Common myeloid progenitor, CD34-positive (primary cell): ENCODE measurements at places on chromosomes 7 and 10.
A peak's percentile ranks its signal among the peaks of the same experiment; 100 is the strongest.

GRCh38 chr7:2028733-2029132 is 204.0 kb downstream of the MAD1L1 start:
- no peak for DNase-seq

GRCh38 chr7:107931740-107932515 is 40.9 kb downstream of the DLD start:
- peak; percentile 36 for DNase-seq

- DNase-seq = peak; percentile 79
Observed at GRCh38 chr10:33193057-33193700, 141.3 kb downstream of the NRP1 start.

- DNase-seq = no peak
Observed at GRCh38 chr10:11875494-11876281, 52.5 kb downstream of the PROSER2 start.

DNA sequence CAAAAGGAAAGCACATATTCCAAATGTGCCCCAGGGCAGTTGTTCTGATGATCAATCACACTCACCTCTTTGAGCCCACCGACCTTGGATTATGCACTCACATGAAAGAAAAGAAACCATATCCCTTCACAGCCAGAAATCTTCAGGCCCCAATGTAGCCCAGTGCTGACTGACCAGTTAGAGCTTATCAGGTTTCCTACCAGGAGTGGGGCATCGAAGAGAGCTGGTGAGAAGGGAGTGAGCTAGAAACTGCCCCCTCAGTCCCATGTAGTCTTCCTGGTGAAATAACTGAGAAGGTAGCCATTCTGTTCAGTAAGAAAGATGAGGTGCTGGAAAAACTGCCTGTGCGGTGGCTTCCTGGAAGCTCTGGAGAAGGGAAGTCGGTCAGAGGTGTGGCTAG is 32.2 kb downstream of the NRCAM start:
- no peak for DNase-seq

- DNase-seq = peak; percentile 37
Observed at GRCh38 chr10:88728107-88728763, 22.2 kb downstream of the LIPK start.

DNA sequence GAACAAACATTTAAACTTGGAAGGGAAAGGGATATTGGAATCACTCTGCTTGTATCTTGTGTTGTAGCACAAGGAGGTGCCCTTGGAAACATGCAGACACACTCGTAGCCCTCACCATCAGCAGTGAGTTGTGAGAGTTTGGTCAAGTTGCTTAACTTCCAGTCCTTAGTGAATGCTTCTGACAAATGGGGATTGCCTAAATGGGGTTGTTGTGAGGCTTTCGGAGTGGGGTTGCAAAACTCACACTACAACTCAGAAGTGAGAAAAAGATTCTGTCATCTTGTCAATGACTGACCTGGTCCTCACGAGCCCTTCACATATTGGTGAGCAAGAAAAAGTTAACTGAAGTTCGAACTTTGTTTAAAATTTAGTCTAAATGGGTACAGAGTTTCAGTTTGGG is 29.0 kb upstream of the GSDME start:
- DNase-seq = no peak

DNA sequence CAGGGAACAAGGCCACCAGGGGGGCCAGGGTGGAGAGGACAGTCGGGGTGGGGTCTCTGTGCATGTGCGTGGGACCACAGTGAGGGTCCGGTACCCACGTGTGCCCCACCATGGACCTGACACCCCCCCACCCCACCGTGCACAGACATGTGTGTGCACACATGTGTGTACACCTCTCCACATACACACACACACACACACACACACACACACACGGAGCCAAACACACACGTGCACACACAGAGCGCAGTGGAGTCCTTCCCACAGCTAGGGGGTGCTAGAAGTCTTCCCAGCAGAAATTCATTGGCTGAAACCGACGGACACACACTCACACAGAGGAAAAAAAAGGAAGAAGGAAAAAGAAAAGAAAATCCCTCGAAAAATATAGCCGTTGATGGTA is 42.8 kb upstream of the GNA12 start:
- peak; percentile 82 for DNase-seq

- no peak for DNase-seq
Observed at GRCh38 chr7:125382401-125382800, 452.8 kb upstream of the POT1 start.

DNA sequence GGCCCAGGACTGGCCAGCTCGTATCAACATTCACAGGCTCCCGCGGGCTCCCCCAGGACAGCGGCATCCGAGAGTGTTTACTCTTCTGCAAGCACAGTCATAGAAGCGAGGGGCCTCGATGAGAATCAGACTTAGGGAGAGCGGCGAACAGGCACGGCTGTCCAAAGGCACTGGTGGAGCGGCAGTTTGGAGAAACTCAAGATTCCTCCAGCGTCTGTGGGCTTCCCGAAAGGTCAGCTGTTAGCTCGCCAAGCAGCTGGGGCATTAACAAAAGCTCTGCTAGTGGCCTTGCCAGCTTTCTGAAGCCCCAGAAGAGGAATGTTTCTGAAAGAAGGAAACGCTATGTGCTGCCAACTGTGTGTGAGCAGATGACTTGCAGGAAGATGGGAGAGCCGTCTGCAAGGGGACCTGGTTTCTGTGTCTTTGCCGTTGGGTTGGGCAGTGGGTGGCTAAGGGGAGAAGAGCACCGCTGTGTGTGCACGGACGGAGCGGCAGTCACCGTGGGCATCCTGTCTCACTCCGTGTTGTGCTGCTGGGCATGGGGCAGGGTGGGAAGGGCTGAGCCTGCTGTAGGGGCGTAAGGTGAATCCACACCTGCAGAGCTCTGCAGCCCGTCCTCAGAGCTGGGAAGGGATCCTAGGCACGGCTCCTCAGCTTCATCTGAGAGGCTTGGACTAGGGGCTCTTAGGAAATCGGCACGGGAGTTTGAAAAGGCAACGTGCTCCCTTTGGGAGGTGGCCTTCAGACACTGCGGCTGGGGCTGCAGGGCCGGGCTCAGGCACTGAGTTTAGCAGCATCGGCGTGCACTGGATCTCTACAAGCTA is 42.1 kb downstream of the AMZ1 start:
- DNase-seq = no peak

DNA sequence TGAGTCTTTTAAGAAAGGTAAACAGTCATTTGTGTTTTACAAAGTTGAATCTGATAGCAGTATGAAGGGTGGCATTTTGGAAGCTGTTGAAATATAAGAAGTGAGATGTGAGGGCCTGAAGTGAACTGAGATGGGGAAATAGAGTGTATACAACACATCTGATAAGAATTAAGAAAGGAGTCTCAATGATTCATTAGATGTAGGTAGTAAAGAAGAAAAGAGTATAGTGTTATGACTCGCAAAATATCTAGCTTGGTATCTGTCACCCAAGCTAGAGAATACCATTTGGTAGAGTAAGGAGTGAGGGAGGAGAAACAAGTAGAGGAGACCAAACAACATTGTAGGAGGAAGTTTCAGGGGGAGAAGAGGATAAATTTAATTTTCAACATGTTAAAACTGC is 5.3 kb downstream of the PTPN12 start:
- DNase-seq = no peak

DNA sequence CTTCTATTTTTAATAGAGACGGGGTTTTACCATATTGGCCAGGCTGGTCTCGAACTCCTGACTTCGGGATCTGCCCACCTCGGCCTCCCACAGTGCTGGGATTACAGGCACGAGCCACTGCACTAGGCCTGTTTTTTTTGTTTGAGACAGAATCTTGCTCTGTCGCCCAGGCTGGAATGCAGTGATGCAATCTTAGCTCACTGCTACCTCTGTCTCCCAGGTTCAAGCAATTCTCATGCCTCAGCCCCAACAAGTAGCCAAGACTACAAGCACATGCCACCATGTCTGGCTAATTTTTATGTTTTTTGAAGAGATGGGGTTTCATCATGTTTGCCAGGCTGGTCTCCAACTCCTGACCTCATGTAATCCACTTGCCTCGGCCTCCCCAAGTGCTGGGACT is 73.7 kb downstream of the TYW1B start:
- no peak for DNase-seq

DNA sequence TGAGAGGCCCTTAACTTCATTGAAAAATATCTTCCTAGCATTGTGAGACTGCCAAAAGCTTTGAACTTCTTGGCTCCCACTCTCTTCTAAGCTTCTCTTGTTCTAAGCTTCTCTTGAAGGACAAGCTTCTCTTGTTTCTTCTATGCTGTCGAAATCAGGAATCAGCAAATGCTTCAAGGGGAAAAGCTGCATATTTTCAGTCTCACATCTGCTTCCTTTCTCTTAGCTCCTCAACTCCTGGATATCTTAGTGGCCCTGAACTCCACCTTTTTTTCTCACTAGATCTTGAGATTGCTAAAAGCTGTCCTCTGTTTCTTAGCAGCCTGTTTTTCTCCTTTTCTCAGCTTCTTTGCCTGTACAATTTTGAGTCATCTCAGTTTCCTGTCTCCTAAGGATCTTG is 73.0 kb downstream of the NEUROD6 start:
- no peak for DNase-seq

- DNase-seq = no peak
Observed at GRCh38 chr7:117875566-117875965, 2.3 kb upstream of the CTTNBP2 start.

DNA sequence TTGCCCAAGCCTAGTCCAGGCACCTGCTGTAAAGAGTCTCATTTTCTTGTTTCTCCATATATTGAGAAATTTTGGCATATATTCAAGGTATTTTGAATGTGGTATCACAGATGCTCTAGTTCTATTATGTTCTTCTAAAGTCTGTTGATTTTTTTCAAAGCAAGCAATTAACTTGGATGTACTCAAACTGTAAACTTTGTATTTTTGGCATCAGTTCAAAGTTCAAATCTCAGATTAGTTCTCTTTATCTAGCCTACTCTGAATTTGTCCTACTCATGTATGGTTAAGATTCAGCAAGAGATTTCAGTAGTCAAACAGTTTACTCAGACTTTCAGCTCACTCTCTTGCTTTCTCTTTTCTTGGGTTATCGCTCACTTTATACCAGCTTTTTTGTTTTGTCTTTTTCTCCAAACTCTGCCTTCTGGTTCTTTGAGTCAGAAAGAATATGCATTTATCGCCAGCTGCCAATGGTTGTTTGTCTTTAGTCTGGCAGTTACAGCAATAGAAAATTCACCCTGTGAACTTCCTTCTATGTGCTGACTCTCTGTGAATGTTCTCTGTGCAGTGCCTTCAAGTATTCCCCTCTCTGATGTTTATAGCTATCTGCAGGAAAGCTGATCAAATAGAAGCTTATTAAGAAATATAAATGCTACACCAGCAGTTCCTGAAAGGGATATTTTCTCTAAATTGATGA is 56.0 kb downstream of the ANKRD7 start:
- no peak for DNase-seq

- no peak for DNase-seq
Observed at GRCh38 chr10:89589101-89589720, 53.8 kb upstream of the SLC16A12 start.

- no peak for DNase-seq
Observed at GRCh38 chr10:43702936-43703281, 54.2 kb upstream of the ZNF32 start.

- DNase-seq = no peak
Observed at GRCh38 chr7:4208086-4208485, 474.0 kb upstream of the FOXK1 start.

- peak; percentile 78 for DNase-seq
Observed at GRCh38 chr7:141702047-141702567, at the start of gene DENND11. DENND11 (minus strand) TSS chr7:141702166; CDS start chr7:141702153, 13 bp downstream.

DNA sequence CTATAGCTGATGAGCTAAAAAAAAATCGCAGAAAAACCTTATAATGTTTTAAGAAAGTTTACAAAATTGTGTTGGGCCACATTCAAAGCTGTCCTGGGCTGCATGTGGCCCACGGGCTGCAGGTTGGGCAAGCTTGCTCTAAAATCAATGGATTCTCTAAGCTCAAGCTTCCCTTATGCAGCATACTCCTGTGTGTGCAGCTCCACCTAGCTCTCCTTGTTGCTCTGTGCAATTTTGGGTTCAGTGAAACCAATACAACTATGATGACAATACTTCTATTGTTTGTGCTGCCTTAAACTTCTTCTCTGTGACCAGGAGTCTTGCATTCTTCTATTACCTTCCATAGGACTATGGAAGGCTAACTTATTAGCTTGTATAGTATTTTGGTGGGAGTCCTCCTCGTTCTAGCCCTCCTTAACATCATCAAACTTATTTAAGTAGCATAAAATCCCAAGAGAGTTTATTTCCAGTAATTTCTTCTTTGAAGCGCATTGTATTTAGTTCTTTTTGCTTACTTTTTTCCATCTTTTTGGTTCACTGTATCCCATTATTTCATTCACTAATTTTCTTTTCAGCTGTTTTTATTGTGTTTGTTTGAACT is 170.9 kb upstream of the SMIM30 start:
- peak; percentile 6 for DNase-seq

DNA sequence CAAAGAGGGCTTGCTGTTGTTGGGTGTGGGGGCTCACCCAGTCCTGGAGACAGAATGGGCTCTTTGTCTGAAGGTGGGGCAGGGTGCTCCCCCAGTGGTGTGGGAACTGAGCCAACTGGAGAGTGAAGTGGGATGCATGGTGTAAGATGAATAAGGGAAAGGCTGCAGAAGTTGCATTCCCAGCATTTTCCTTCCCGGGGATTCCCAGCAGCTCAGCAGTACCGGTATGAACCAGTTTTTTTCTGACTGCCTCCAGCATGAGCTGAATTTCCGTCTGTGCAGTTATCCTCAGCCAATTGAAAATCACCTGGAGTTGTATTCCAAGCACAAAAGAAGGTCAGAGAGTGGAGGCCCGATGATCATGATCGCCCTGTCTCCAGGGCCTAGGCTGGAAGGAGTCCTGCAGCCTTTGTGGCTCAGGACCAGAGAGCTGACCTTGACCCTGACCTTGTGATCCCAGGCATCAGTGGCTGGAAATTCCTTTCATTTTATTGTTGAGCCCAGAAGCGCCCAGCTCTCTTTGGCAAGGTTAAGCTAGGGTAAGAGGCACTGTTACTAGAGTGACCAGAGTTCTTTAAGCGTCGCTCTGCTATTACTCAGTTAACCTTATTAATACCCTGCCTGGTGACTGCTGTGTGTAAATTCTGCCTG is 33.4 kb downstream of the OGDH start:
- DNase-seq = no peak

DNA sequence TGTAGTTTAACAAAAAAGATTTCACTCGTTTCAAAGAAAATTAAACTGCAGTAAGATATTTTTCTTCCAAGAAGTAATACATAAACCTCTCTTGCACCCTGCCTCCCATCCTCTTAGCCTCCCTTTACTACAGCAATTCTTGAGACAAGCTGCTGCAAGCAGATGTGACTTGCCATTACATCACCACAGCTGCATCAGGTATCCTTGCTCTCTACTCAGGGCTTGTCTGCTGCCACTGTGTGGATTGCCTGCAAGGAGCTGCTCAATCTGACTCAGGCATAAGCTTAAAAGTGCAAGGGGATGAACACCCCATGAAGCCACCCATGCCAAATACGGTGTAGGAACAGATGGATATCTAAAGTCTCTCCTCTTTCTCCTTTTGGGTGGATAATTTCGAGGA is 609.9 kb downstream of the DNAJB9 start:
- no peak for DNase-seq

- no peak for DNase-seq
Observed at GRCh38 chr7:22860337-22860736, 37.7 kb upstream of the TOMM7 start.

- peak; percentile 59 for DNase-seq
Observed at GRCh38 chr10:128047991-128048818, 78.0 kb downstream of the MKI67 start.

- peak; percentile 75 for DNase-seq
Observed at GRCh38 chr10:79069325-79070080, 737 bp downstream of the ZMIZ1 start.

- DNase-seq = peak; percentile 13
Observed at GRCh38 chr7:34133983-34134782, 228.8 kb downstream of the BMPER start.
